ENCODE measurements at places on chromosomes 3 and 15.

GRCh38 chr3:57085211-57085610, 24.7 kb downstream of the SPATA12 start:
- DNase-seq: no peak

DNA sequence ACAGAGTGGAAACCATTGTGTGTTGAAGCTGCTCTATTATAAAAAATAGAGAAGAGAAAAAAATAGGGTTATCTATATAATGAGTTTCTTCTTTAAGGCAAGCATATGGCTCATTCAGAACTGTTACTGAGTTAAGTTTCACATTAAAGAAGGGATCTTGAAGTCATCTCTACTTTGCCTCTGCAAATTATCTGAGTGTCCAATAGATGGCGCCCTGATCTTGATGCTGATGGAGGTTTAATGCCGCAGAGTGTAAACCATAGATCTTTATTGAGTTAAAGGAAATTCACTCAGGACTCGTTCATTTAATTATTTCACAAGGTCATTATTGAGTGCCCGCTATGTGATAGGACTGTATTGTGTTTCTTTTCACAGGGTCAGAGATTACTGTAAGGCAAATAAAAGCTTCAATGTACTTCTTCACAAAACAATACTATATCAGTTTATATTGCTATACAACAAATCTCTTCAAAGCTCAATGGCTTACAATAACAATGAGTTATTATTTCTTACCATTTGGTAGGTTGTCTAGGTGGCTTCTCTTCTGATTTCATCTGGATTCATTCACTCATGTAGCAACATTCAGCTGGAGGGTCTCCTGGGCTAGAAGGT, 171.4 kb downstream of the NSUN3 start:
- DNase-seq: no peak

DNA sequence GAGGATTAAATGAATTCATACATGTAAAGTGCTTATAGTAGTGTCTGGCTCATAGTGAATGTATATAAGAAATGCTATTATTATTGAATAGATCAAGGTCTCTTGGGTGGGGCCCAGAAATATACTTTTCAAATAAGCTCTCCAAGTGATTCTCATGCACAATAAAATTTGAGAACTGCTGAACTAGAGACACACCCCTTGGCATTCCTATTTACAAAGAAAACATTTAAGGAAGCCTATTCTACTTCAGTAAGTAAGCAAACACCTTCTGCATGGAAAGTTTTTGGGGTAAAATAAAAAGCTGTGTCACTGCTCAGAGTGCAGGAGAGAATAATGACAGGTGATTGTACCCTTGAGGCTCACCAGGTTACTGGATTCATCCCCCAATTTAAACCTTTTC, 75.2 kb downstream of the EOMES start:
- DNase-seq: no peak

- no peak for DNase-seq
Measured at GRCh38 chr3:31232055-31233025, 300.4 kb upstream of the STT3B start.

GRCh38 chr3:166836836-166837235, 543.3 kb downstream of the ZBBX start:
- no peak for DNase-seq

GRCh38 chr15:64235552-64235951, 72.7 kb upstream of the PPIB start:
- no peak for DNase-seq

DNA sequence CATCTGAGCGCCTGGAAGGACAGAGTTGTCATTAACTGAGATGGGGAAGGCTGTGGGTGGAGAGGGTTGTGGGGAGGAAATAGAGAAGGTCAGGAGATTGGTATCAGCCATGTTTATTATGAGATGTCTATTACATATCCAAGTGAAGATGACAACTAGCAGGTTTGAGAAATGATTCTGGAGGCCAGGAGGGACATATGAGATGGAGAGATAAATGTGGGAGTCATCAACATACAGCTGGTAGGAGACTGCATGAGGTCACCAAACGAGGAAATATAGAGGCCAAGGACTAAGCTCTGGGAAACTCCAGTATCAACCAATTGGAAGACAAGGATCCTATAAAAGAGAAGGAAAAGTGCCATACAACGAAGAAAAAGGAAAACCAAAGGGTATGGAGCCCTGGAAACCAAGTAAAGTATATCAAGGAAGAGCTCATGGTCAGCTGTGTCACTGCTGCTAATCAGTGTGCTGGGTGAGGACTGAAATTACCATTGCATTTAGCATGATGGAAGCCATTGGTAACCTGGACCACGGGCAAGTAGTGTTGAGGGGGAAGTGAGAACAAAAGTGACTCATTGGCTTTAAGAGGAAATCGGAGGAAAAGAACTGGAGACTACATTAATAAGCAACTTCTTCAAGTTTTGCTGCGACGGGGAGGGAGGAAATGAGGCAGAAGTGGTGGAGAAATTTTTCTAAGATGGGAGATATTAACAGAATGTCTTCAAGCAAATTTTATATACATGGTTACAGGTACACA, 14.0 kb upstream of the UACA start:
- no peak for DNase-seq

- no peak for DNase-seq
Measured at GRCh38 chr3:16048435-16049318, 125.8 kb upstream of the GALNT15 start.

DNA sequence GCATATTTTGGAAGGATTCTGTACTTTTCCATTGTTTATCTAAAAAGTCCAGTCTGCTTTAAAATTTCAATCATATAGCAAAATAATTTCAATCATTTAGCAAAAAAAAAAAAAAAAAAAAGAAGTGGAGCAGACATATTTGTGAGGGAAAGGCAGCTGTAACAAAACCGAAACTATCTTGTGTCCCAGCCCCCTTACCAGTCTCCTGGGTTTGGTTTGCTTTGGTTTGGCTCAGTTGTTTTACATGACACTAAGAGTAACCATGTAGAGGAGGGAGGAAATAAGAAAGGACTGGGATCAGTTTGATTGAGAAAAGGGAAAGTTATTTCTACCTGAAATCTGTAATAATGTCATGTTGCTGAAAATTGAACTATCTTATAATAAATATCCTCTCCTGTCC, 158.8 kb upstream of the GADL1 start:
- no peak for DNase-seq

DNA sequence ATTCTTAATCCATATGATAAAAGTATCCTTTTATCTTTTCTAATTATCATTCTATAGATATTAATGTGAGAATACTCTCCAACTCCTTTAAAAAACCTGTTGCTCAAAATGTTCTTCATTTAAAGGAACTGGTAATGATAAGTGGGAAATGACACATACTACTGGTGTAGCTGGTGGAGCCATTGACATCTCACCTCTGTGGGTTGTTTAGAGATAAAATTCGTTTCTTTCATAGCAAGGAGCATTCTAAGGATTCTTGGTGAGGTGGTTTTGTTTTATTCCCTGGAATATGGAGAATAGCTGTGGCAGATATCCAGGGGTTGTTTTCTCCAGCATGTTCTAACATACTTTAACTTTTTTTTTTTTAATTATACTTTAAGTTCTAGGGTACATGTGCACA, 299.8 kb upstream of the THBS1 start:
- DNase-seq: no peak
